ENCODE measurements at places on chromosomes 1 and 21.

DNA sequence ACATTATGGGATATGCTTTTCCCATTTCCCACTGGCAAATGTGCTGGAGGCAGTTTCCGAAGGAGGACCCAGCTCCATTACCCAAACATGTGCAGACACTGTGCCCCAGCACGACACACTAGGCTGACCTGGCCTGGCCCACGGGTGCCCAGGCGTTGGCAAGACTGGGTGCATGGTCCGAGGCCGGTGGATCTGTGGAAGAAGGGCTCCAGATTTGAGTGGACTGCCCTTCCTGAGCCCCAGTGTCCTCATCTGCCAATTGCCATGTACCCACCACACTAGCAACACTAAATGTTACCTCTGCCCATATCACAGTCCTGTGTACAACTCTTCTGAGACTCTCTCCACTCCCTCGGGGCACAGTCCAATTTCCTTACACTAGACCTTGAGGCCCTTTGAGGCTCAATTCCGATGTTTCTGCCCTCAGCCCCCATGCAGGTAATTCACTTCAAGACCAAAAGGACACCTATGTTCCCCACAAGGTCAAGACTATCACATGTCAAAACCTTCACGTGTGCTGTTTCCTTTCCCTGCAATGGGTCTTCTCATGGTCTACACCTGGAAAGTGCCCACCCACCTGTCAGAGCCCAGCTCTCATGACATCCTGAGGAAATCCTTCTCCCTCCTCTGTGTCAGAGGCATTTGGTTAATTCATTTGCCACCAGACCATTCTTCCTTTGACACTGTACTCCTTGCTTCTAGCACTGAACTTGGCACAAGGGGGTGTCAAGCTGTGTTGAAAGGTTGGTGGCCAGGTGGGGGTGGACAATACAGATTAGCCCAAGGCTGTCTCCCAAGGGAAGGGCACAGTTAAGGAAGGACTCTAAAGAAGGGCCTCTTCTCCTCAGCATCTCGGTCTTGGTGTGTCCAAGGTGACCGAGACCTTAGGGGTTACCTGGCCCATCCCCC lies 124.9 kb downstream of the DMRTB1 start:
- no peak for DNase-seq

- no peak for DNase-seq
Measured at GRCh38 chr1:54812801-54813484, 11.8 kb upstream of the TTC22 start.

DNA sequence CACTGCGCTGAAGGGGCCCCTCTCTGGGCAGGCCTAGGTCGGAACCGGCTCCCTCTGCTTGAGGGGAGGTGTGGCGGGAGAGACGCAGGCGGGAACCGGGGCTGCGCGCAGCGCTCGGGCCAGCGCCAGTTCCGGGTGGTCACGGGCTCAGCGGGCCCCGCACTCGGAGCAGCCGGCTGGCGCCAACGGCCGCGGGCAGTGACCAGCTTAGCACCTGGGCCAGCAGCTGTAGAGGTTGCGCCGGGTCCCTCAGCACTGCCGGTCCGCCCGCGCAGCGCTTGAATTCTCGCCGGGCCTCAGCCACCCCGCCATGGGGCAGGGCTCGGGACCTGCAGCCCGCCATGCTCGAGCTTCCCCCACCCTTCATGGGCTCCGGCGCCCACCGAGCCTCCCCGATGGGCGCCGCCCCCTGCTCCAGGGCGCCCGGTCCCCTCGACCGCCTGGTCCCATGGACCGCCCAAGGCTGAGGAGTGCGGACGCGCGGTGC lies 254.6 kb downstream of the COL11A1 start:
- DNase-seq, result no peak

DNA sequence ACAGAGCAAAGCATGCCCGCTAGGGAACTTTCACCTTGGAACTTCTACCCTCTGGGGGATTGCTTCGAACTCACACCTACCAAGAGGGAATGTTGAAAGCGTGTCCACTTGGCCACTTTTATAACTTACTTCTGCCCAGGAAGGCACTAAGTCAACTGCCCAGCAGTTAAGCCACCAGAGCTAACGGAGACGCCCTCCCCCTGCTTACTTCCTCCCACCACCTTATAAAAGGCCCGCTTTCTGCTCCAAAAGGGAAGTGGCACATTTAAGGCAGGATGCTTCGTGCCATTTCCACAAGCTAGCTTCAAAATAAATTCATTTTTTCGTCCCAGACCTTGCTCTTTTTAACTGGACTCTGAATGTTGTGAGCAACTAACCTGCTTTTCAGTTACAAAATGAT lies 3.2 kb upstream of the AK2 start:
- DNase-seq, result no peak

- no peak for DNase-seq
Measured at GRCh38 chr1:59100708-59101374, 196.1 kb upstream of the FGGY start.

GRCh38 chr1:57272150-57272549 lies 151.7 kb downstream of the DAB1 start:
- no peak for DNase-seq

- no peak for DNase-seq
Measured at GRCh38 chr1:236156512-236157208, 14.3 kb downstream of the GPR137B start.

DNA sequence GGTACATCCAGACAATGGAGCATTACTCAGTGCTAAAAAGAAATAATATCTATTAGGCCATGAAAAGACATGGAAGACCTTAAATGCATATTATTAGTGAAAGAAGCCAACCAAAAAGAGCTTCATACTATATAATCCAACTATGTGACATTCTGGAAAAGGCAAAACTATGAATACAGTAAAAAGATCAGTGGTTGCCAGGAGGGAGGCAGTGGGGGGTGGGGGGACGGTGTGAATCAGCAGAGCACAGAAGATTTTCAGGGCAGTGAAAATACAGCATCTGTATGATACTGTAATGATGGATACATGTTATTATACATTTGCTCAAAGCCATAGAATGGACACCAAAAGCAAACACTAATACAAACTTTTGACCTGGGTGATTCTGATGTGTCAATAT lies 339.4 kb upstream of the SNX7 start:
- no peak for DNase-seq

GRCh38 chr1:160284220-160284781 lies 632 bp downstream of the PEX19 start:
- DNase-seq, result peak; percentile 65
